Osteocyte (in vitro differentiated cells): ENCODE measurements at places on chromosomes 13 and 19. TPM values are rescaled to one million over a fixed set of nuclear protein-coding genes. Genes with fewer than 3 reads are reported as not detected.

NCLN gene
- total RNA-seq = 60.6 and 61.9 TPM in 2 replicates

NBEA gene
- total RNA-seq = 10.9 and 11.5 TPM in 2 replicates

PDS5B gene
- 65.8 and 72.4 TPM in 2 replicates for total RNA-seq

KLK2 gene
- not detected in 2 replicates for total RNA-seq

F10 gene
- 1.8 and 2.0 TPM in 2 replicates for total RNA-seq

KIR2DL1 gene
- total RNA-seq = not detected in 2 replicates
